Fibroblast of skin of left quadriceps (primary cell): ENCODE measurements at places on chromosomes 3 and 15.

DNA sequence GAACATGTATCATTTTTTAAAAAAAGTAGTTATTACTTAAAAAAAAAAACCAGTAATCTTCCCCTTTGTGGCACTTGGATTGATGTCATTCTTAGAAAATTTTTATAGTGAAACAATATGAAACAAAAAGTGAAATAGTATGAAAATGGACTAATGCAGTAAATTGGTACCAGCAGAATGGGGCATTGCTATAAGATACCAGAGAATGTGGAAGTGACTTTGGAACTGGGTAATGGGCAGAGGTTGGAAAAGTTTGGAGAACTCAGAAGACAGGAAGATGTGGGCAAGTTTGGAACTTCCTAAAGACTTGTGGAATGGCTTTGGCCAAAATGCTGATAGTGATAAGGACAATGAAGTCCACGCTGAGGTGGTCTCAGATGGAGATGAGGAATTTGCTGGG, 66.6 kb downstream of the TTC23 start:
- DNase-seq: no peak

GRCh38 chr3:83934192-83935021, 1024.4 kb upstream of the CADM2 start:
- DNase-seq: no peak

DNA sequence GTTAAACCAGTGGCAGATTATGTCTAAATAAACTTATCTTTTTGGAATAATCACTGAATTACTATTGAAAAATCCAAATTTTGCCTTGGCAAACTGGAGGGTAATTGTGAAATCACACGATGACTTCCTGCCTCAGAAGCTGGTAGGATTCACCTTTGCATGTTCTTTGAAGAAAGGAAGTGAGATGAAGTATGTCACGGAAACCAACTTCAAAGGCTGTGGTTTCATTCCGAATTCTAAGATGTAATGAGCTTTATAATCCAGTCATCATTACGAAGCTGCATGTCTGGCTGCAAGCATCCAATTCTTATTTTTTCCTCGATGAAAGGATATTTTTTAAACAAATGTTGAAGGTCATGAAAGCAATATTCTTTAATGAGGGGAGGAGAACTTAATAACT, 15.0 kb upstream of the ZBED2 start:
- no peak for DNase-seq

DNA sequence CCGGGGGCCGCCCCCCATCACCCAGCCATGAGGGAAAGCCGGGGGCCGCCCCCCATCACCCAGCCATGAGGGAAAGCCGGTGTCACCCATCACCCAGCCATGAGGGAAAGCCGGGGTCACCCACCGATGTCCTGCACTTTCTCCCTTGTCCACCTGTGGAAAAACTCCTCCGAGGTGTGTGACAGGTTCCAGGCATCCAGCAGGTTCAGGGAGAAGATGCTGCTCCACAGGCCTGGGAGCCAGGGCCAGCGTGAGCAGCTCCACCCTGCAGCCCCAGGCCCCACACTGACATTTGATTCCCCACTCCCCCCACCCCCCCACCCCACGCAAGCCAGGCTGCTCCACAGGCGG, 15.5 kb upstream of the EHD4 start:
- DNase-seq: no peak

GRCh38 chr3:121431726-121432517, 113.9 kb downstream of the POLQ start:
- peak; percentile 27 for DNase-seq

- DNase-seq: no peak
Measured at GRCh38 chr3:133937061-133937686, 41.5 kb upstream of the RAB6B start.

DNA sequence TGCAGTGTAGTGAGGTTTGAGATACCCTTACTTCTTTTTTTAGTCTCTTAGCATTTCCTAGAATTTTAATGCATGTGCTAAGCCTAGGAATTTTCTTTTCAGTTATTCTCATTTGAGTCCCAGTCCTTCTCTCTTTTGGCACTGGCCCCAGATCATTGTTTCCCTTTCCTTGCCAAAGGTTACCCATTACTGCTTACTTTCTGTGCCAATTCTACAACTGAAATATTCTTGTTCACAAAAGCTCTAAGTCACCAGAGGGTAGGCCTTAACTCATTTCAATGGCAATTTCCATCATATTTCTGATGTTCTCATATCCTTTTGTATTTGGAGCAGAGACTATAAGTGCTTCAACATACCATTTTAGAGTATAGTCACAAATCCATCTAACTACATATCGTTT, 199.6 kb upstream of the CBLB start:
- no peak for DNase-seq

DNA sequence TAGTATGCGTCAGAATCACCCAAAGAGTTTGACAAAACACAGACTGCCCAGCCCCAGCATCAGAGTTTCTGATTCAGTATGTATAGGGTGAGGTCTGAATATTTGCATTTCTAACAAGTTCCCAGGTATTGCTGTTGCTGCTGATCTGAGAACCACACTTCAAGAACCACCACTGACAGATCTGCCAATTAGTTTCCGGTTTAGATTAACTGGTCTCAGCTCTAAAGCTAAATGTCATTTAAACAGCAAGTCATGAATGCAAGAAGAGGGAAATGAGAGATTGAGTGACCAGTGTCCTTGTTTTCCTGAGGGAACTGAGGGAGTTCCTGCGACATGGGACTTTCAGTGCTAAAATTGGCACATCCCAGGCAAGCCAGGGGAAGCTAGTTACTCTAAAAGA, 305.0 kb downstream of the ZNF385D start:
- no peak for DNase-seq

DNA sequence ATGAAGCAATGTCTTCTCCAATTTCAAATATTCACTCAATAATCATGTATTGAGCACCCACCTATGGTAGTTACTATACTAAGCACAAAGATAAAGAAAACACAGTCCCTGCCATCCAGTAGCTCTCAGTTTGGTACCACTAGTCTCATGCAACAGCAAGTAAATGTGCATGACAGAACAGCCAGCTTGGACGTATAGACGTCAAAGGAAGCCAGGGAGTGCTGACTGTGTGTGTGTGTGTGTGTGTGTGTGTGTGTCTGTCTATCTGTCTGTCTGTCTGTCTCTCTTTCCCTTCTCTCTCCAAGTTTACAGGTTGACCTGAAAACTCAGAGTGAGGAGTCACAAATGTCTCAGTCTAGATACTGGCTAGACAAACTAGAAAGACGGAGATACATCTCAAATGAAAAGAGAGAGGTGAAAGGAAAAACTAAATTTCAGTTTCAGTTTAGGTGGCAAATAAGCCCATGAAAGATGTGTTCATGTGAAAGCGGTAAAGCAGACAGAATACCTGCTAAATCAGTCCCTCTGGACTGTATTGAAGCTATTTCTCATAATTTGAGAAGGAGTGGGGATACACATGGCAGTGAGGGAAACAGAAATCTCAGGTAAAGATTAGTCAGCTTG, 141.1 kb upstream of the PTPRG start:
- DNase-seq: no peak

GRCh38 chr3:177553012-177553411, 355.7 kb upstream of the TBL1XR1 start:
- no peak for DNase-seq

DNA sequence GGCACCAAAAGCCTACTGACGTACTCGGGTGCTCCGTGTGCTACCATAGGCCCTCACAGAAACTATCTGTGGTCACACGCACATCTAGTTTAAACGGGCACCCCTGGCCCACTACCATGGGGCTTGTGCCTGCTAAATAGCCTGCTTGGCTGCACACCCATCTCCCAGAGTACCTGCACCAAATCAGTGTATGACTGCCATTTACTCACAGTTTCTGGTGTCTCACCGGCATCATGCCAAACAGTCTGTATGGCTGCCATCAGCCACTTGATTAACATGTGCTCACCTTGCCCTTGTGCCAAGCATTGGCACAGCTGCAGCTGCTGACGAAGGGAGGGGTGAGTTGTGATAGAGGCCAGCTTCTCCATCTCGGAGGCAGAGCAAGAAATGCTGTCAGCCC, 232.7 kb downstream of the IGSF11 start:
- no peak for DNase-seq

DNA sequence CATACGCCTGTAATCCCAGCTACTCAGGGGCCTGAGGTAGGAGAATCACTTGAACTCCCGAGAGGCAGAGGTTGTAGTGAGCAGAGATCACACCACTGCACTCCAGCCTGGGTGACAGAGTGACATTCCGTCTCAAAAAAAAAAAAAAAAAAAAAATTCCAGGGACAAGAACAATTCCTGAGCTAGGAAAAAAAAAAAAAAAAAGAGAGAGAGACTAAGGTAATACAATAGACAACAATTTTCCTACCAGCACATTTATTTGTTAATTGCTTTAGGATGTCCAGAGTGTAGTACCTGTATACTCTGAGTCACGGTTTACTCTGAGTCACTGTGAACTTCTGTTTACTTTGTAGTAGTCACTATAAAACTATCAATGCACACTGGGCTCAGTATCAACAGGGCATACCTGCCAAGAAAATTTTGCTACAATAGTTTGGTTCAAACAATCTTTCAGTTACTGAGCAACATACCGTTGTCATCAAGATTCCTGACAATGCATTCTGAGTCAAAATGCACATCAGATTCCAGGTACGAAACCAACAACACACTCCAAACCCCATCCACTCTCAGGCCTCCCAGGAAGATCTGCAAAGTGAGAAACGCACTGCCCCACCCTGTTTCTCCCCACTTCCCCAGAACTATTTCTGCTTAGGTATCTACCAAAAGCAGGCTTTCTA, 28.3 kb downstream of the IGF2BP2 start:
- DNase-seq: no peak

- no peak for DNase-seq
Measured at GRCh38 chr3:126287536-126288241, 69.5 kb downstream of the KLF15 start.

DNA sequence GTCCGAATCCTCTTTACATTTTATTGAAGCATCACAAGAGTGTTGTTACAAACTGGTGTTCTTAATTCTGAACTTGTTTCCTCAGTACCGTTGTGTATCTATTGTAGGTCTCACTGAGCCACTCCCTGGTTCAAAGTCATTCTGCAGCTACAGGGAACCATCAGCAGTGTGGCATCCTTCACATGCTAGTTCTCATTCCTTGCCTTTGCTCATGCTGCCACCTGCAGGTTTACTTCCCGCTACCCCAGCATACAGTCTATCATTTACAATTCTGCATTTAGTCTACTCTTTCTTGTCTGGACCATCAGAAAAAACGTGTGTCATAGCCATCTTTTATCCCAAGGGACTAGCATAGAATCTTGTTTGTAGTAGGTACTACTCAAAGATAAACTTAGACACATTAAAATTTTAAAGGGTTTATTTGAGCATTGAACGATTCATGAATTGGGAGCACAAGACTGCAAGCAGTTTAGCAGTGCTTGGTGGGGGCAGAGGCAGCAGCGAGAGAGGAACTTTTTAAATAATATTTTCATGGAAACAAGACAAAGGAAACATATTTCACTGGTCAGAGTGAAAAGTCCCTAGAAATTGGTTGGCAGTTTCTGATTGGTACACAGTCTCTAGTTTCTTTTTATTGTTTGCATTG, 402.1 kb downstream of the CADM2 start:
- DNase-seq: peak; percentile 14

DNA sequence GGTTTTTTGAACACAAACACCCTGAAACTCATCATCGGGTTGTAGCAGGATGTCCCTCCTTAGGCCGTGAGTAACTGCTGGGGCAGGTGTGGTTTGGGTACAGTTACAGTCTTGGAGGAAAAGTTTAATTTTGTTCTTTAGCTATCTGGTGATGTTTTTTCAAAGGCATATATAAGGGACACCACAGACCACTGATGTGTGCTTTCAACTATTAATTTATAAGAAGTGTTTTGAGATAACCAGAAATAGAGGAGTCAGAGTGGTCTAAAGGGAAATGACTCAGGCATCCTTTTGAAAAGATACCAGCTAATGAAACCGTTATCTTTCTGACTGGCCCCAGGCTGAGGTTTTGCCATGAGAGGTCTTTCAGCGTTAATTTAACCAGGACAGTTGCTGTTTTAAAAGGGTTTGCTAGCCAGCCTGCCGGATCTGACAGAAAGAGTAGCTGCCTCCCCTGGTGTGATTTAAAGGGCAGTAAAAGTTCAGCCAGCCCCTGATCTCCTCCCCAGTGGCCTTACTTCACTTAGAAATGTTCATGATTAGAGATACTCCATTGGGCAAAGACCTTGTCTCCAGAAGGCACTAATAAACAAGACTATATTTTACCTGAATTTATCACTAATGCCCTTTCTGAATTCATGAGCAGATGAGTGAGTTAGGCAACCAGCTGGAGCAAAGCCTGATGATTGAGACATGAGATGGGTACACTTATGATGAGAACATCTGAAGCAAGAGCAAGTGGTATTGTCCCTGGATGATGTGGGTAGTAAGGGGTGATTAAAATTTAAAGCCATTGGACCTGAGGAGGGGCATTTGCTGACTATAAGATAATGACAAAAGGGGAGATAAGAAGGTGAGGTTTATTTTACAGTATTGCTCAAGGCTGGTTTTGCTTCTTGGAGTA, 482.5 kb upstream of the TBL1XR1 start:
- DNase-seq: no peak

DNA sequence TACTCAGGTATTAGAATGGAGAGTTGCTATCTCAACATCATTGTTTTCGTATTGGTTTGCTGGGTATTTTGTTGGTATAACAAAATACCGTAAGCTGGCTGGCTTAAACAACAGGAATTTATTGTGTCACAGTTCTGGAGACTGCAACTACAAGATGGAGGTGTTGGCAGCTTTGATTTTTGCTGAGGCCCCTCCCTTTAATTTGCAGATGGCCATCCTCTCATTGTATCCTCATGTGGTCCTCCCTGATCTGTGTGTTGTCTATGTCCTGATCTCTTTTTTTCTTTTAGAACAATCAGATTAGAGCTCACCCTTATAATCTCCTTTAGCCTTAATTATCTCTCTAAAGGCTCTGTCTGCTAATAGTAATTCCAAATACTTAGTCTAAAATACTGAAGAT, 299.8 kb upstream of the GOLIM4 start:
- DNase-seq: no peak

GRCh38 chr15:83775738-83776137, 121.8 kb downstream of the ADAMTSL3 start:
- DNase-seq: no peak

DNA sequence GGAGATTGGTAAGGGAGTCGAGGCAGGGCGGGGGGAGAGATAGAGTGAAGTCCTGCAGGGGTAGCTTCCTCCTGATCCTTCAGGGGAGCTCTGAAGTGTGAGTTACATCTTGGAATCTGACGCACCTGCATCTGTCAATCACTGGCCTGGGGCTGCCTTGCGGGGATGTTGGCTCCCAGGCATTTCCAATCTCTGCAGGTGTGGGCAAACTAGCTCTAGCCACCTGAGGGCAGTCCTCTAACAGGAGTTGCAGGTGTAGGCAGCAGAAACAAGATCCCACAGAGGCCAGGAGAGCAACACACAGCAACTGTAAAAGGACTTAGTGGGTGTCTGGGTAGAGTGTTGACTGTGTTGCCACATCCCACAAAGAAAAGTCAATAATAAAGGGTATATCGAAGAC, 63.6 kb downstream of the ZNF621 start:
- DNase-seq: no peak

- DNase-seq: no peak
Measured at GRCh38 chr15:20352241-20353200, 189.1 kb downstream of the GOLGA6L6 start.

GRCh38 chr15:65751431-65751830, 40.7 kb downstream of the DENND4A start:
- no peak for DNase-seq

- no peak for DNase-seq
Measured at GRCh38 chr15:77483425-77484140, 62.9 kb downstream of the HMG20A start.

- no peak for DNase-seq
Measured at GRCh38 chr15:63044645-63045464, 2.3 kb downstream of the TPM1 start.

- no peak for DNase-seq
Measured at GRCh38 chr3:153856932-153857331, 264.3 kb upstream of the ARHGEF26 start.
